ENCODE measurements at places on chromosomes 16 and 17. TPM values are rescaled to one million over a fixed set of nuclear protein-coding genes. Genes with fewer than 3 reads are reported as not detected.

- no peak for DNase-seq
These were observed 114.5 kb upstream of the GSE1 start for GRCh38 chr16:85498607-85499006.

- DNase-seq: no peak
These were observed 1378.8 kb upstream of the CDH8 start for GRCh38 chr16:63415014-63415413.

Gene CCL8
- total RNA-seq: not detected

Gene THUMPD1
- total RNA-seq: 53.0 TPM

DNA sequence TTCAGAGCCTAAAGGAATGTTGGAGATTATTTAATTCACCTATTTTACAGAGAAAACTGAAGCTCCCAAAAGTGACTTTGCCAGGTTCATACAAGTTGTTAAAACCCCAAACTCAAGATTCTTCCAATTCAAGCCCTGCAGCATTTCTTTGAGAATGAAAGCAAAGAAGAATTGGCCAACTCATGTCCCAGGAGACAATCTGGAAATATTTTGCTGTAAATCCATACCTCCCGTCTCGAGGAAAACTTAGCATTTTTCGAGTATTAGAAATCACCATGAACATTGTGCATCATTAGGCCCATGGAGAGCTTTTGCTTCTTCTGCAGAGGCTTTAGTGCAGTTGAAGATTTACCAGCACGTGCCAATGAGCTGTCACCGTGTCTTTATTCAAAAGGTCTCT lies 176.4 kb upstream of the KCNJ16 start:
- DNase-seq: no peak

Gene TBC1D3E
- total RNA-seq: not detected

DNA sequence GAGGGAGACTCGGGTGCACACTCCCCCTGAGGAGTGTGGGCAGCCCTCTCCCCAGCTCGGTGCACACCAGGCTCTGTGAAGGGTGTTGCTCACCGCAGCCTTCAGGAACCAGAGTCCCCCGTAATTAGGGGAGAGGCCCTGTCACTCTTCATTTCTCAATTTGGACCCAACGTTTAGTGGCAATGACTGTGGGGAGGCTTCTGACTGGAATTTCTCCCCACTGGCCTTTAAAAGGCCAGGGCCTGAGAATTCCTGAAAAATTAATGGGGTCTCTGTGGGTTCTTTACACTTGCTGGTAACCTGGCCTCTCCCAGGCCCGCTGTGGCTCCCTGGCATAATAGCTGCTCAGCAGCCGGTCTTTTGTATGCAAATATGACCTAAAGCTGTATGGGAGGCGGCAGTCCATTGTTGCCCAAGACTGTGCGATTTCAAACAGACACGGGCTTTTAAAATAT lies 209.7 kb downstream of the MSI2 start:
- DNase-seq: no peak

DNA sequence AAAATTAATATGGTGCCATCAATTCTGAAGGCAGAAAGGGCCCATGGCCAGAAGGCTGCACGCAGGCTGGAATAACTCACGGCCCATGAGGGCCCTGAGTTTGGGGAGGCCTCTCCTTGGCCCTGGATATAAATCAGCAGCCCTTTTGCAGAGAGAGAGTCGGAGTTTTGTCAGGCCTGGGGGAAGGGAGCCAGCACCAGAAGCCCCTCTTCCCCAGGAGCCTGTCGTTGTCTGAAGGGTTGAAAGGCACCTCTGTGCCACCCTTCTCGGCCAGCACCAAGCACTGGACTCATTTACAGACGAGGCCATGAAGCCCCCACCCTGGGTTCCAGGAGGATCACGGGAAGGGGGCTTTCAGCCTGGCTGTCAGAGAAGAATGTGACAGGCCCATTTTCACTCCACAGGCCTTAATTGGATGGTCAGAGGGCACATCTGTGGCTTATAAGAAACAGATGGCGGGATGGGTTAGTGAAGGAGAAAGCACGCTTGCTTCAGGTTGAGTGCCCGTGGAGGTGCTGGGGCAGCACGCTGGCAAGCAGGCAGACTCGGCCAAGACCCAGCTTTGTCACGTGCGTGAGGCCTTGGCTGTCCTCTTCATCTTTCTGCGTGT lies 140.6 kb downstream of the CLEC16A start:
- DNase-seq: no peak

GRCh38 chr17:62712171-62712581 lies 84.7 kb downstream of the MRC2 start:
- DNase-seq: no peak

Gene OMG
- 0.78 TPM for total RNA-seq

Gene SLC43A2
- 2.5 TPM for total RNA-seq

DNA sequence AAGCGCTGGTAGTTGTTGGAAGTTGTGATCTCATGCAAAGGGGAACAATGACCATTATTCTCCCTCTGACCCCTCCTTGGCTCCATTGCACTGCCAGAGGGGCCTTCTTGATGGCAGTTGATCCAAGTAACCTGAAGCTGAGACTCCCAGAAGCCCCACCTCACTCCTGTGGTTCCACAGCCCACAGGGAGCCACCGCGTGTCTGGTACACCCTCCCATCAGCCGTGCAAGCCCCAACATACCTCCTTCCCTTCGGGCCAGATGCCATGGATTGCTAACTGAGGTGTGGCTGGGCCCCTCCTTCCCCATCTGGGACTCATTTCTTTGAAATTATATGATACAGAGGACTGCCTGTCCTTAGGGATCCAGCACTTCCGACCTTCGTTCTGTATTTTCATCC lies 17.8 kb downstream of the SAP30BP start:
- DNase-seq: no peak

DNA sequence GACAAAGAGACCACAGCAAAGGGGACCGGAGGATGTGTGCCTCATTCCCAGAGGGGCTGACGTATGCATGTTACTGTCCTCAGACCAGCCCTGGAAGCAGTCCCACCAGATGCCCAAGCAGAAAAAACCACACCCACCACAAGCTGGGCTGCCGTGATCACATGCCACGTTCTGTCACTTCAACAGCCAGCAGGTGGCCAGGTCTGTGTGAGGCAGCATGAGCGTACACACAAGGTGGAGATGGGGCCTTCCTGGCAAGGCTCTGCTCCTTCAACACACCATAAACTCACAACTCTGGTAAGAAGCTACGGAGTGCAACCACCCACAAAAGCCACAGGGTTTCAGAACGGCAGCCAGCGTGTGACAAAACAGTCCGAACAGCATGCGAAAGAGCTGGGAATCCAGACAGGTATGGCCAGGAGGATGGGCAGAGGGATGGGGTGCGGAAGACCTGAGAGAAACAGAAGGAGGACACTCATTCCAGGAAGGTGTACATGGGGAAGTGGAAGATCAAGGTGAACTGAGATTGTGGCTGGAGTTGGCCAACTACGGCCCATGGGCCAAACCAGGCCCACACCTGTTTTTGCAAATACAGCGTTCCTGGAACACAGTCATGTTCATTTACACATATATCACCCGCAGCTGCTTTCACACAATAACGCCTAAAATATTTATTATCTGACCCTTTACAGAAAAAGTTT lies 27.9 kb downstream of the MBTPS1 start:
- DNase-seq: peak; percentile 52

DNA sequence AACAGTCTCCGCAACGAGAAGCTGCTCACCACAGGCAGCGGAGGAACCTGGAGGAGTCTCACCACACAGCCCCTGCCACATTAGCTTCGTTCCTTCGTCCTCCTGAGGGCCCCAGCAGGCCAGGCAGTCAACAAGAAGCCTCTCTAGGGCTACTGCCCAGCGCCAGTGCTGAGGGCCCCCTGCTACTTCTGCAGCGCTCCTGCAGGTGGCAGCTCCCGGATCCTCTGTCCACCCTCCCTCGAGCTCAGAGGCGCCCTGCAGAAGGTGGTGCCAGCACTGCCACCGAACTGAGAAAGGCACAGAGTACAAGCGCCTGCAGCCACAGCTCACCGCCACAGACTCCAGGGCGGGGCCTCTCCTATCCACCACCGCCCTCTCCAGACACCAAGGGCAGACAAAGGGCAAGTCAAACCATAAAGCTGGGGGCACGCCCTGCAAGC lies 27.3 kb downstream of the KDM8 start:
- peak; percentile 73 for DNase-seq

- no peak for DNase-seq
These were observed 525.8 kb upstream of the GOT2 start for GRCh38 chr16:59259950-59260319.

- DNase-seq: no peak
These were observed 119.3 kb upstream of the TBX2 start for GRCh38 chr17:61280338-61280737.

Gene OR4D1
- total RNA-seq: 0.65 TPM

Measured in activated naive CD8-positive, alpha-beta T cell treated with anti-CD3 and anti-CD28 coated beads, Interleukin-2, amount 10 ng/mL, durations not matched to agents 7 days and 5 days (primary cell).